ENCODE measurements at places on chromosomes 12 and 14. TPM values are rescaled to one million over a fixed set of nuclear protein-coding genes. Genes with fewer than 3 reads are reported as not detected.

ZDHHC22 gene
- 0.04 TPM for total RNA-seq

IAPP gene
- not detected for total RNA-seq

SMIM41 gene
- total RNA-seq, result not detected

FANCM gene
- total RNA-seq, result 5.4 TPM

MYO1H gene
- not detected for total RNA-seq

NANOG gene
- 1.9 TPM for total RNA-seq

PTHLH gene
- total RNA-seq, result 1.8 TPM

TEX52 gene
- not detected for total RNA-seq

DNA sequence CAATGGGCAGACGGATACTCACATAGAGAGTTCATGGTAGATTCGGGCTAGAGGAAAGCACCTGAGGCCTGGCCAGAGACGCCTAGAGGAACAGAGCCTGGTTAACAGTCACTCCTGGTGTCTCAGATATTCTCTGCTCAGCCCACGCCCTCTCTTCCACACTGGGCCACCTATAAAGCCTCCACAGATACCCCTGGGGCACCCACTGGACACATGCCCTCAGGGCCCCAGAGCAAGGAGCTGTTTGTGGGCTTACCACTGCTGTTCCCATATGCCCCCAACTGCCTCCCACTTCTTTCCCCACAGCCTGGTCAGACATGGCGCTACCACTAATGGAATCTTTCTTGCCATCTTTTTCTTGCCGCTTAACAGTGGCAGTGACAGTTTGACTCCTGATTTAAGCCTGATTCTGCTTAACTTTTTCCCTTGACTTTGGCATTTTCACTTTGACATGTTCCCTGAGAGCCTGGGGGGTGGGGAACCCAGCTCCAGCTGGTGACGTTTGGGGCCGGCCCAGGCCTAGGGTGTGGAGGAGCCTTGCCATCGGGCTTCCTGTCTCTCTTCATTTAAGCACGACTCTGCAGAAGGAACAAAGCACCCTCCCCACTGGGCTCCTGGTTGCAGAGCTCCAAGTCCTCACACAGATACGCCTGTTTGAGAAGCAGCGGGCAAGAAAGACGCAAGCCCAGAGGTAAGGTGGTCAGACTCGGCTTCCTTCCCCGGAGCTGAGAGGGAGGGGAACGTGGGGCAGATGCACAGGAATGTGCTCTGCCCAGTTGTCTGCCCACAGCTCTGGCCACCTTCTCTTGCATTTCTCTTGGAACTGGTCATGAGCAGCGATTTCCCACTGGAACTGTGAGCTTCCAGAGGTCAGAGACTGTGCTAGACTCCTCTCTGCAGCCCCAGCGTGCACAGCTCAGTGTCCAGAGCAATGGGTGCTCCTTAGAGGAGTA, at the start of gene CD4:
TSS of gene CD4 (plus strand) at position 557 of the 953 bp plus-strand sequence. CDS start 10,611 bp downstream, outside the sequence.
- H3K27ac ChIP-seq, result no peak within 1 kb of the TSS
- H3K4me3 ChIP-seq, result no peak within 1 kb of the TSS
- no peak for DNase-seq
- H3K27me3 ChIP-seq, result no peaks in the 10 kb centered on the region
- no peaks in the 10 kb centered on the region for H3K36me3 ChIP-seq

DNA sequence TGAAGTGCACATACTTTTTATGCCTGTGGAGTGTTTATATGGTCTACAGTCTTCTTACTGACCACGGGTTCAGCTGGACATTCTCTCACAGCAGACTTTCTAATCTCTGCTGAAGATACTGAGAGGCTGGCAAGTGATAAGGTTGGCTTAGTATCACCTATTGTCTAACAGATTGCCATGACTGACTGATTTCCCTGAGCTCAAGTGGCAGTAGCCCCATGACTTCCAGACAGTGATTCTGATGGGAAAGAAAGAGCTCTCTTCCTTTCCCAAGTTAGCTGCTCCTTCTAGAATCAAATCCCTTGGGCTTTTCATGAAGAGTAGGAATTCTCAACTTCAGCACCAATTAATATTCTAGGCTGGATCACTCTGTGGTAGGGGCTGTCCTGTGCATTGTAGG, 141.4 kb downstream of the ANO4 start:
- H3K27me3 ChIP-seq, result no peaks in the 10 kb centered on the region
- no peaks in the 10 kb centered on the region for H3K4me1 ChIP-seq
- no peak overlapping the region for H3K4me3 ChIP-seq
- H3K27ac ChIP-seq, result no peak overlapping the region
- no peaks in the 10 kb centered on the region for H3K36me3 ChIP-seq

DNA sequence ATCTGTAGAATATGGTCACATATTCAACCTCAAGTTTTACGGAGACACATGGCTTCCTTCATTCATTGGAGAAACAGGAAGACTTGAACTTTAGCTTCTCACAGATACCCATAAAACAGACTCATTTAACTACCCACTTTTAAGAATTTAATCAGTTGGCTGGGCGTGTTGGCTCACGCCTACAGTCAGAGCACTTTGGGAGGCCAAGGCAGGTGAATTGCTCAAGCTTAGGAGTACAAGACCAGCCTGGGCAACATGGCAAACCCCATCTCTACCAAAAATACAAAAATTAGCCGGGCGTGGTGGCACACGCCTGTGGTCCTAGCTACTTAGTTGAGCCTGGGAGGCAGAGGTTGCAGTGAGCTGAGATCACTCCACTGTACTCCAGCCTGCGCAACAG, 64.7 kb upstream of the STAC3 start:
- H3K27ac ChIP-seq, result no peak overlapping the region
- H3K4me3 ChIP-seq, result no peak overlapping the region
- DNase-seq, result no peak
- no peaks in the 10 kb centered on the region for H3K36me3 ChIP-seq
- H3K4me1 ChIP-seq, result peaks cover 4% of the 10 kb centered on the region
- no peaks in the 10 kb centered on the region for H3K27me3 ChIP-seq

GRCh38 chr12:91511795-91512420, 329.3 kb upstream of the DCN start:
- peaks cover 6% of the 10 kb centered on the region for H3K4me1 ChIP-seq
- H3K4me3 ChIP-seq, result no peak overlapping the region
- no peaks in the 10 kb centered on the region for H3K36me3 ChIP-seq
- no peak for DNase-seq
- no peak overlapping the region for H3K27ac ChIP-seq
- no peaks in the 10 kb centered on the region for H3K27me3 ChIP-seq

DNA sequence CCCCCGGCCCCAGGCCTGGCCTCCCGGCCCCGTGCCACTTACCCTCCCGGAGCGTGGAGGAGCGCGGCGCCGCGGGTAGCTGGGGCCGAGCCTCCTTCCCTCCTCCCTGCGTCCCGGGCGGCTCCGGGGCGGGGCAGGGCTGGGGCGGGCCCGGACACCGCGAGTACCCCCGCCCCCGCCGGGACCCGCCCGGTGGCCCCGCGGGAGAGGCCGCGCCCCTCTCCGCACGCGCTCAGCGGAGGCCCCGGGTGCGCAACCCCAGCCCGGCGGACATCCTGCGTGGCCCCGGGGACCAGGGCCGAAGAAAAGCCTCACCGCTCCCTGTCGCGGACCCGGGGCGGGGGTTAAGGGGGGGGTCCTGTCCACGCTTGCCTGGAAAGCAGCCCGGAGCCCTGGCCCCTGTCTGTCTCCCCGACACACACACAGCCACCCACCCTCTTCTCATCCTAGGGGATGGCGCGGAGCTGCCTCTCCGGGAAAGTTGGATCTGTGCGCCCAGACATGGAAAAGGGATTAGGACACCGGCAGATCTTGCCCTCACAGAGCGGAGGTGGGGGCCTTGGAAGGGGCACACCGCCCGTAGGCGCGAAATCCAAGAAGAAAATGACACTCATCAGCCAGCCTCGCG, at the start of gene SYNE3:
TSS of gene SYNE3 (minus strand) at position 97 of the 628 bp plus-strand sequence. CDS start 40,829 bp downstream, outside the sequence.
- peak within 1 kb of the TSS; percentile 16 for H3K27ac ChIP-seq
- H3K4me1 ChIP-seq, result peaks cover 23% of the 10 kb centered on the region
- peak within 1 kb of the TSS; percentile 64 for H3K4me3 ChIP-seq
- H3K36me3 ChIP-seq, result no peaks in the 10 kb centered on the region
- H3K27me3 ChIP-seq, result no peaks in the 10 kb centered on the region
- peak; percentile 80 for DNase-seq

DNA sequence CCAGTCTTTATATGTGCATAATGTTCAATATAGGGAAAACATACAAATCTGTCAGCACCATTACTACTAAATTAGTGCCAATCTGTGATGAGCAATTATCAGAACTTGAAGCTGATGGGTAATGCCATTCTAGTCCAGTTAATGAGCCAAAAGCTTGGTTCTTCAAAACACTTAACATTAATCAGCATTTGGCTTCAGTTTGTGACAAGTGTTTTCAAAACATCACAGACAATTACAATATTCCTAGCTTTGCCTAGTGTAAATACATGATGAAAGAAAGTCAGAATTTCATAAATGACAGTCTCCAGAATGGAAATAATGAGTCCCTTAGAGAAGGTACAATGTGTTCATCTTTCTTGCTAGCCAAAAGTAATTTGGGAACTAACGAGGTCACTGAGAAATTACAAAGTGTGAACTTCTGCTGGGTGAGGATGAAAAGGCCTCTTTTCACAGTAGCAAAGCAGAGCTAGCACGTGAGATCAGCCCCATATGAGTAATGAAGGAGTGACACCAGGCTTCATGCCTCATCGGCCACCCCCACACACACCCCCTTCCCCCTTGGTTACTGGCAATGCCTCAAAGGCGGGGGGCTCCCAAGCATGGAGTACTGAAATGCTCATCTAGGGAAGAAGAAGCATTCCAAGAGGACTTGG, 180.6 kb upstream of the EEA1 start:
- H3K36me3 ChIP-seq, result no peaks in the 10 kb centered on the region
- no peak for DNase-seq
- H3K4me3 ChIP-seq, result no peak overlapping the region
- no peak overlapping the region for H3K27ac ChIP-seq

DNA sequence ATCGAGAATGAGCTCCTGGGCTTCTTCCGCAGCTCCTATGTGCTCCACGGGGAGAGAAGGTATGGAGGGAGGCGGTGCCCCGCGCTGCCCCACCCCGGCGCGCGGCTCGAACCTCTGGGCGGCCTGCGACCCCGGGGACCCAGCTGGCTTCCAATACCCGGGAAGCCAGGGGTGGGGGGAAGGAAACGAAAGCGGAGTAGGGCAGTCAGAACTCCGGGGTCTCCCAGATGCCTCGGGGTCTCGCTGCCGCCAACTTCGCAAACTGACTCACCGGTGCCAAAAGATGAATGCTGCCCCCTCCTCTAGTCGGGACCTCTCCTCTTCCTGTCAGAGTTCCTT, 1.3 kb downstream of the TRHDE start:
- peaks cover 20% of the 10 kb centered on the region for H3K27me3 ChIP-seq
- no peak overlapping the region for H3K27ac ChIP-seq
- peaks cover 9% of the 10 kb centered on the region for H3K4me1 ChIP-seq

GRCh38 chr12:101229841-101230241, 19.8 kb upstream of the SLC5A8 start:
- H3K27me3 ChIP-seq, result no peaks in the 10 kb centered on the region
- H3K4me3 ChIP-seq, result no peak overlapping the region
- no peak overlapping the region for H3K27ac ChIP-seq
- no peaks in the 10 kb centered on the region for H3K4me1 ChIP-seq
- no peaks in the 10 kb centered on the region for H3K36me3 ChIP-seq
- no peak for DNase-seq
